AG09309 (cell line): ENCODE measurements at places on chromosomes 1 and 21.

- no peak for DNase-seq
Observed at GRCh38 chr1:205351984-205352713, 4.6 kb downstream of the KLHDC8A start.

DNA sequence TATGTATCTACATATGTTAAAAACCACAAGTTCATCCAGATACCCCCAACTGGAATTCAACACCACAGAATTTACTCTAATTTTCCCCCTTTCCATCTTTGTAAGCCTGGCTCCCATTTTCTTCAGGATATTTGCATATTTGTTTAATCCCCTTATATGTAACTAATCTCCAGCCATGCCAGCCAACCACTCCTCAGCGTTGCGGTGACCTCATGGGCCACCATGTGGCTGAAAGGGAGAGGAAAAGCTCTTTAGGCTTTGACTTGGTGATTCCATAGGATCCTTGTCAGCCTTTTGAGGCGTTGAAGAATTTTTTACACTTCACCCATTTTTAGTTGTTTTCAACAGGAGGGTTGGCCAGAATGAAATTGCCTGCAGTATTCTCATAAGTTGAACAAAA is 10.0 kb downstream of the CLDN19 start:
- no peak for DNase-seq

DNA sequence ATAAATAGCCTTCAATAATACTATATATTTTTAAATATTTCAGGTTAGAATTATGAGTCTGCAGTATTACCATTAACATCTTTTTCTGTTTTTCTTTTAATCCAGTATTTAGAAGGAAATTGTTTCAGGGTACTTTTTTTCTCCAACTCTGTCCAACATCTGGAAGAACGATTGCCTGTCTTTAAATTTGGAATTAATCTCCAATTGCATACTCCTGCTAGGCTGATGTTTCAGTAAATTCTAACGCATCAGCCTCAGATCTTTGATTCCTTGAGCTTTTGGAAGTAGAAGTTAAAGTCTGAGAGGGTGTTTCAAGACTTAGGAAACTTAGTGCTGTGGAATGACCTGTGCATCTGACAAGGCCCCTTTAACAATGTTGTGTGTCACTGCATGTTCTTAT is 20.3 kb downstream of the NFIA start:
- no peak for DNase-seq

- DNase-seq: no peak
Observed at GRCh38 chr1:218474128-218474527, 129.0 kb downstream of the TGFB2 start.

DNA sequence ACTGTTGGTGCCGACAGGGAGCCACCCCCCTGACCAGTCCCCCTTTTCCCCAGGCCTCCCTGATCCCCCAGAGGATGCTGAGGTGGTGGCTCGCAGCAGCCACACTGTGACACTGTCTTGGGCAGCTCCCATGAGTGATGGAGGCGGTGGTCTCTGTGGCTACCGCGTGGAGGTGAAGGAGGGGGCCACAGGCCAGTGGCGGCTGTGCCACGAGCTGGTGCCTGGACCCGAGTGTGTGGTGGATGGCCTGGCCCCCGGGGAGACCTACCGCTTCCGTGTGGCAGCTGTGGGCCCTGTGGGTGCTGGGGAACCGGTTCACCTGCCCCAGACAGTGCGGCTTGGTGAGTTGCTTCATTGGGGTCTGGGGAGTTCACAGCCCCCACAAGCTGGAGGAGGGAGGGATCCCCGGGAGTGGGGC is 89.2 kb downstream of the TRIM11 start:
- no peak for DNase-seq

DNA sequence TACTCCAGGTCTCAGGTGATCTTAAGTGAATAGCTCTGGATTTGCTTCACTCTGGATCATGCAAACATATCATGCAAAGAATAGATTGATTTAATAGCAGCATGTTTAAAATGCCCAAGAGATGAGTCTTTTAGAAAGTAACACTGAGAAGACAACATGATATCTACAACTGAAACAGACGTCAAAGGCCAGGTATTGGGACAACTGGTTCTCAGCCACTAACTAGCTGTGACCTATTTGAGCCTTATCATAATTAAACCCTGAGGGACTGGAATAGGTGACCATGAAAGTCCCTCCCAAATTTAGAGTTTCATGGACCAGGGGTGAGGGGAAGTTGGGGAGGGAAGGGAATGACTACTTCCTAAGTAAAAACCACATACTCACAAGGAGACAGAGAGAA is 95.7 kb downstream of the NIBAN1 start:
- DNase-seq: no peak

GRCh38 chr1:10674700-10675609 is 121.5 kb downstream of the CASZ1 start:
- DNase-seq: no peak

DNA sequence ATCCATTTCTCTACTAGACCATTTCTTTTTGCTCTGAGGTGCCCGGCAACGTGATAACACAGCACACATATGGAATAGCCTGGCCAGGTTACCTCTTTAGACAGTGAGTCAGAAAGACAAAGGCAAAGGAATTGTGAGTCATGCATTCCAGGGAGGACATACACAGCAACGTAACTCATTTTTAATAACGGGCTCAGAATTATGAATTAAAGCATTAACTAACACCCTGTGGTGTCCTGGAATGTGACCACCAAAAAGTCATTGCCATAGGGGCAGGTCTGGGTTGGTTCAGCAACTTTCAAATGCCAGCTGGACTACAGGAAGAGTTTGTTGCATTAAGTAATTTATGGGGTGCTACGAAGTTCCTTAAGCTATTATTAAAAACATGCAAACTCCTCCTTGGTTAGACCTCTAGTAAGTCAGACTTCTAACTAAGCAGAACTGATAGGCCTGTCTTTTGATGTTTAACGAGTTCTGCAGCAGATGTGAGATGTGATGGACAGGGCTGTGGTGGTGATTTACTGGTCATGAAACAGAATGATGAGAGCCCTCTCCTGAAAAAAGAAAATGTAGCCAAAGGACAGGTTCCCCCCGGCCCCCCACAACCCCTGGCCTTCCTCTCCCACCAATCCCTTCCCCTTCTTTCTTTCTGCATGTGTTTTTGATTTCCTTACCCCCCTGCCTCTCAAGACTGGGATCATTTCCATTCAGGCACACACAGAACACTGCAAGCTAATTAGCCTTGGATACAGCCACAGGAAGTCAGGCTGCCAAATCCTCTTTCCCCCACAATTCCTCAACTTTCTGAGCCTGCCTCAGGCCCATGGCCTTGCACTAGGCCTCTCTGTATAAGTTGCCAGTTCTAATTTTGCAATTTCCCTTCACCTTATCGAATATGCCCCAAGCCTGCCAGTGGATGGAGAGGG is 88.9 kb upstream of the HAO2 start:
- DNase-seq: peak; percentile 42

- no peak for DNase-seq
Observed at GRCh38 chr1:15249081-15249480, 2.1 kb downstream of the FHAD1 start.

DNA sequence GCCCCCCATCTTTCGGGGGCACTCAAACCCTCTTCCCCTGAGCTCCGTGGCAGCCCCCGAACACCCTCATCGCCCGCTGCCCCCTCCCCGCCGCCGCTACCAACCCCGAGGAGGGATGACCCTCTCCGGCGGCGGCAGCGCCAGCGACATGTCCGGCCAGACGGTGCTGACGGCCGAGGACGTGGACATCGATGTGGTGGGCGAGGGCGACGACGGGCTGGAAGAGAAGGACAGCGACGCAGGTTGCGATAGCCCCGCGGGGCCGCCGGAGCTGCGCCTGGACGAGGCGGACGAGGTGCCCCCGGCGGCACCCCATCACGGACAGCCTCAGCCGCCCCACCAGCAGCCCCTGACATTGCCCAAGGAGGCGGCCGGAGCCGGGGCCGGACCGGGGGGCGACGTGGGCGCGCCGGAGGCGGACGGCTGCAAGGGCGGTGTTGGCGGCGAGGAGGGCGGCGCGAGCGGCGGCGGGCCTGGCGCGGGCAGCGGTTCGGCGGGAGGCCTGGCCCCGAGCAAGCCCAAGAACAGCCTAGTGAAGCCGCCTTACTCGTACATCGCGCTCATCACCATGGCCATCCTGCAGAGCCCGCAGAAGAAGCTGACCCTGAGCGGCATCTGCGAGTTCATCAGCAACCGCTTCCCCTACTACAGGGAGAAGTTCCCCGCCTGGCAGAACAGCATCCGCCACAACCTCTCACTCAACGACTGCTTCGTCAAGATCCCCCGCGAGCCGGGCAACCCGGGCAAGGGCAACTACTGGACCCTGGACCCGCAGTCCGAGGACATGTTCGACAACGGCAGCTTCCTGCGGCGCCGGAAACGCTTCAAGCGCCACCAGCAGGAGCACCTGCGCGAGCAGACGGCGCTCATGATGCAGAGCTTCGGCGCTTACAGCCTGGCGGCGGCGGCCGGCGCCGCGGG is 837 bp downstream of the FOXD3 start:
- no peak for DNase-seq

DNA sequence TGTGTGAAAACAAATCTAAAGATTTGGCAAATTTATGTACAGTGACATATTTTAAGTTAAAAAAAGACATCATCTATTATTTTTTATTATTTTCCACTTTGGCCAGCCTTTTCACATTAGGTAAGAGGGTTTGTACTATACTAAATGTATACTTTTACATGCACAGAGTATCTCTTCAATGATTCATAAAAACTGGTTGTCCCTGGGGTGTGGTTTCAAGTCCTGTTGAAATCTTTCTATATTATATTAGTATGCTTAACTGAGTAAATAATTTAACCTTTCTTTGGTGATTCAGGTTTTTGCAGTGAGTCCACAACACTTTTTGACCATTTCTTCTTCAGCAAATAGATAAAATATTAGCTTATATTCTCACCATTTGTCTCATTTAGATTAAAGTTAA is 45.7 kb downstream of the EEIG2 start:
- DNase-seq: no peak

GRCh38 chr1:168159251-168159650 is 19.5 kb upstream of the TIPRL start:
- DNase-seq: no peak

DNA sequence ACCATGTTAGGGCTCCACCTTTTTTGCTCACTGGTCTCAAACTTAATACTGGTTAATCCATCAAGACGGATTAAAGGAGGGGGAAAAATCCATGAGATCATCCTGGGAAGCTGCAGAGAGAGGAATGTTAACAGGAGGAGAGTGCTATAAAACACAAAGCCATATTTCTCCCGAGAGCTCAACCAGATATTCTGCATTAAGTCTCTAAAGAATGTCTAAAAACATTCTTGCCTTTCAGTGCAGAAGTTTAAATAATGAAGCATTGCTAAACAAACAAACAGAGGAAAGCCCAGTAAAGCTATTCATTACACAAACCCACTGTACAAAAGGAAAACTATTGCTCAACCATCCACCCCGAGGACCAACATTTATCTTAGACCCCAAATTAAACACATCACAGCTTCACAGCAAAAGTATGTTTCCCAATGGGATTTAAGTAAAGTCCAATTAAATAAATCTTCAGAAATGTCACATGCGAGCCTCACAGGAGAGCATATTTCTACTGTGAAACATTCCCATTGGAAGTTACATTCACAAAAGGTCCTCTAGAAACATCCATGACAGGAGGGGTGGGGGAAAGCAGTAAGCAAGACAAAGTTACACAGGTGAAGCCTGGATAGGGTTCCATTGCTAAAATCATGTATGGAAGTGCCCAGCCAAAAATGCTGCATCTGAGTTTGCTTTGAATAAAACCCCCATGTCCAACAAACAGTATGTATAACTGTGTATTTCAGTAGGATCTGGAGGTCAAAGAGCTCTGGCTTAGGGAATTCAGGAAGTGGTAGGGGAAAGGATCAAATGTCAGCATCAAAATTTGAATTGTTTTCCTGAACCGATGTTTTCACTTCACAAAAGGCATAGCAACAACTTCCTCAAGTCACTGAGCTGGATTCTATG is 23.3 kb downstream of the DUSP10 start:
- DNase-seq: peak; percentile 97

- no peak for DNase-seq
Observed at GRCh38 chr1:26828411-26828991, 2.0 kb downstream of the ZDHHC18 start.

GRCh38 chr1:14135070-14135469 is 435.1 kb downstream of the PRDM2 start:
- no peak for DNase-seq

- DNase-seq: no peak
Observed at GRCh38 chr1:66168948-66169671, 364.8 kb upstream of the SGIP1 start.

GRCh38 chr1:207003210-207003609 is 29.3 kb downstream of the C1orf116 start:
- DNase-seq: no peak

GRCh38 chr1:151060657-151061421 is 642 bp downstream of the MLLT11 start:
- no peak for DNase-seq

DNA sequence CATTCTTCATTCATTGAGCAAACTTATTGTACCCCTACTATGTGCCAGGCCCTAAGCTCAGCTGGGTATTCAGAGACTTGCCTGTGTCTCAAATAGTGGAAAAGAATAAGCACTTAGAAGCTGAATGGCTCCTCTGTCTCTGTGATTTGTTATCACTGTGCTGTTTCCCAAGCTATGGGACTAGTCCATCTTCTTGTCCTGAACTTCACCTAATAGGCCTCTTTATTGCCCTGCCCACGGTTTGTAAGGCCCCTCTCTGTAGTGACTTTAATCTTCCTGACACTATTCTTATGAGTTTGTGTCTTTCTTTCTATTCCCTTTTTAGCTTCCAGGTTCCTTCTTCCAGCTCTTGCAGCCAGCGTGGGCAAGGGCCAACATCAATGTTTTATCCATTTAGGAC is 85.4 kb upstream of the LPGAT1 start:
- DNase-seq: no peak

GRCh38 chr1:184956999-184957700 is 17.2 kb downstream of the NIBAN1 start:
- no peak for DNase-seq

GRCh38 chr1:213119794-213120193 is 68.8 kb downstream of the RPS6KC1 start:
- DNase-seq: no peak

- DNase-seq: no peak
Observed at GRCh38 chr1:204447190-204447589, 35.6 kb upstream of the PPP1R15B start.

DNA sequence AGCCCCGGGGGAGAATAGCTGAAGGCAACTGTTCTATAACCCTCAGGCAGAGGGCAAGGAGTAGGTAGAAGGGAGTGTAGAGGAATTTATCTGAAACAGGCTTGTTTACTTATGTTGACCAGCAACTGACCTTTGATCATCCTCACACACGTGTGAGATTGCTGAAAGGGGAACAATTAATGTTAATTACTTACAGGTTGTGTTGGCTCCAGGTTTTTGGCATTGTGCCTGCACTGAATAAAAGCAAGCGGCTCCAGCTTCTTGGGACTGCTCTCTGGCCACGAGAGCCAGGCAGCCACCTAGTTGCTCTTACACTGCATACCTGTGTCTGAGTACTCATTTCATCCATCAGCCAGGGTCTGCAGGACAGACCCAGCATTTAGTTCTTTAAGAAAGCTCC is 41.3 kb upstream of the ARHGEF10L start:
- no peak for DNase-seq

GRCh38 chr1:83086346-83086745 is 912.6 kb downstream of the TTLL7 start:
- DNase-seq: no peak

GRCh38 chr1:83716641-83717040 is 282.3 kb downstream of the TTLL7 start:
- no peak for DNase-seq
